ENCODE measurements at places on chromosomes 1 and 21.
A peak's percentile ranks its signal among the peaks of the same experiment; 100 is the strongest.

DNA sequence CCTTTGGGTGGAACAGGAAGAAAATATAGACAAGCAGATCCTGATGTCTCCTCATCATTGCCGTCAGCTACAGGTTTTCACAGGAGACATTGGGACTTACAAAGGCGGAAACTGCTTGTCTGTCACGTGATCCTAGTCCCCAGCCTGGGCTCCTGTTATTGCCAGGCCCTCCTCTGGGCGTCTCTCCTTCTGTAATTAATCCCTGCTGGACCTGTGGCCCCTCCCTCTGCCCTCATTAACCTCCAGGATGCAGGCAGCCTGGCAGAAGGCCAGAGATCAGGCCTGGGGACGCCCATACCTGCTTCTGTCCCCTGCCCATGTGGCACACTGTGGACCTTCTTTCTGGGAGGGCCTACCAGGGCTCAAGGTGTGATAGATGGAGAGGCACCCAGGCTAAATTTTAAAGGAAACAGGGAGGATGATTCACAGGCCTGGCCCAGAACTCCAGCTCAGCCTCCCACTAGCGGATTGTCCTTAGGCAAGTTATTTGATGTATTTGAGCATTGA lies 2.4 kb downstream of the S100A5 start:
- DNase-seq, result peak; percentile 35

DNA sequence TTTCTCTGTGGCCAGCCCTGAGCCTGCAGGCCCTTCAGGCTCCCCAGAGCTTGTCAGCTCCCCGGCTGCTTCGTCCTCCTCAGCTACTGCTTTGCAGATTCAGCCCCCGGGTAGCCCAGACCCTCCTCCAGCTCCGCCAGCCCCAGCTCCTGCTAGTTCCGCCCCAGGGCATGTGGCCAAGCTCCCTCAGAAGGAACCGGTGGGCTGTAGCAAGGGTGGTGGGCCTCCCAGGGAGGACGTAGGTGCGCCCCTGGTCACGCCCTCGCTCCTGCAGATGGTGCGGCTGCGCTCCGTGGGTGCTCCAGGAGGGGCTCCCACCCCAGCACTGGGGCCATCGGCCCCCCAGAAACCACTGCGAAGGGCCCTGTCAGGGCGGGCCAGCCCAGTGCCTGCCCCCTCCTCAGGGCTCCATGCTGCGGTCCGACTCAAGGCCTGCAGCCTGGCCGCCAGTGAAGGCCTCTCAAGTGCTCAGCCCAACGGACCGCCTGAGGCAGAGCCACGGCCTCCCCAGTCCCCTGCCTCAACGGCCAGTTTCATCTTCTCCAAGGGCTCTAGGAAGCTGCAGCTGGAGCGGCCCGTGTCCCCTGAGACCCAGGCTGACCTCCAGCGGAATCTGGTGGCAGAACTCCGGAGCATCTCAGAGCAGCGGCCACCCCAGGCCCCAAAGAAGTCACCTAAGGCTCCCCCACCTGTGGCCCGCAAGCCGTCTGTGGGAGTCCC lies 45.4 kb downstream of the YARS1 start:
- no peak for DNase-seq

- peak; percentile 20 for DNase-seq
Measured at GRCh38 chr1:22142315-22143064, 407 bp downstream of the WNT4 start.

DNA sequence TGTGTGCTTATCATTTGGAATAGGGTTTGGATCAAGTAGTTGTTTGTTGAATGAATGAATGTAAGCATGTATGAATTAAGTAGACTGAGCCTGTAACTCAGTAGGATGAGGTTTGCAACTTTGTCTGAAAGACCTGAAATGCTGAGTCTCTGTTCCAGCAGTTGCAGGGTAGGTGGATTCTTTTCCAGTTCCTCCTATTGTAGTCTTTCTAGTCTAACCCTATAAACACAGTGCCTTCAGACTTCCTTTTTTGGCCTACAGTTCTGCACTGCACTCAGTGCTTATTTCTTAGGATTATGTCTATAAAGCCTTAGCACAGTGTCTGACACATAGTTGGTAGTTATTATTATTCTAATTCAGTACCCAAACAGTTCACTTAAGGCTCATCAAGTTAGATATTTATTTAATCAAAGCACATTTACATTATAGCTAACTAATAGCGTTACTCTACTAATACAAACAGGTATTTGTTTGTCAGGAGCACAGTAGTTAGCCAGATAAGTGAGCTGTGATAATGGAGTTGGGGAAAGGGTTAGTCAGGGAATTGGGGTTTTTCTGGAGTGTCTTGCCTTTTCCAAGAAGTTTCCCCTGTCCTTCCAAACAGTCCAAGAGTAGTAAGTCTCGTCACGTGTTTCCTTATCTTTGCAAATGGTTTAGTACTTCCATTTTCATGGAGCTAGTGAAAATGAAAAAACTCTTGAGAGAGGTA lies 45.0 kb downstream of the ABCD3 start:
- no peak for DNase-seq

- DNase-seq, result no peak
Measured at GRCh38 chr21:15993951-15994350, 264.2 kb downstream of the USP25 start.

- no peak for DNase-seq
Measured at GRCh38 chr1:175015243-175015642, 8.0 kb downstream of the MRPS14 start.

DNA sequence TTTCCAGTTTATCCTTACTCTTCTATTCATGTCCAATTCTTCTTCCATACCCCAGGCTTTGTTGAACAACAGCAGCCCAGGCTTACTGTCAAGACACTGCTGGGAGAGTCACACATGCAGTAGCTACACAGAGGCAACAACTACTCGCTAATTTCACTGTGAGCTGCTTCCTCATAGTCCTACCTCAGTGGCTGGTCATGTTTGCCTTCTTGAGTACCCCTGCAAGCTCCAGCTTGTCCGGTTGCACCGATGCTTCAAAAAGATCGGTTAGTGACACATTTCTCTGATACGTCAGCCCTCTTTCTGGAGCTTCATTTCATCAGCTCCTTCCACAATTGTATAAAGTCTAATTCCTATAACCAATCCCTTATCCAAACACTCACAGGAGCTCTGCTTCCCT lies 246.7 kb upstream of the NFIA start:
- no peak for DNase-seq

GRCh38 chr1:4355839-4356238 lies 298.6 kb upstream of the AJAP1 start:
- no peak for DNase-seq

DNA sequence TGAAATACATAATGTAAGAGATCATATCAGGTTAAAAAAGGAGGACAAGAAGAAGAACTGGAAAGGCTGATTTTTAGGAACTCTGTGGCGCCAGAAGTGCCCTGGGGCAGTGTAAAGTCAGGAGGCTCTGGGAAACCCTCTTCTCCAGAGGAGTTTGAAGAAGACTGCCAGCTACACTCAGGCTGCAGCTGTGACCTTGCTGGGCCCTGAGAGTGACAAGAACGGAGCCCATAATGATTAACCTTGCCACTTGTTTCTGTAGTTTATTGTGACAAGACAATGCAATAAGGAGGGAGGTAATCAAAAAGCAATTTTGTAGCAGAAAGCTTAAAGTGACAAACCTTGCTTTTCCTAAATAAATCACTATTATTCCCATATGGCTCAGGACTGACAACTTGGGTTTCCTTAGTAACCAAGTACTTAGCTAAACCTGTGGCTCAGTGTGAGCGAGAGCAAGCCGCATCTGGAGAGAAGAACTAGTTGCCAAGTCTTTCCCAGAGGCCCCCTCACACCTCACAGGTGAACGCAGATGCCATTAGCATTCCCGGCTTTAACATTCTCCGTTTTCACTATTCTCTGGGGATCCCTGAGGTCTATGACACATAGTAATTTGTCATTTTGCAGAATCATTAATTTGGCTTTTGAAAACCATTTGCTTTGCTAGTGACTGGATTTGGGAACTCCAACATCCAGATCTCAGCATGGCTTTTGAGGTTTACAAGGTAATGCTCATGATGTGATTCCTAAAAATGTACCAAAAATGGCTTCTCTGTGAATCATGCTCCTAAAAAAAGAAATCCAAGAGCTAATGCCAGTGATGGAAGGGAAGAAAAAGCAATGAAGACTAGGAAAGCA lies 115.9 kb downstream of the OMA1 start:
- no peak for DNase-seq

DNA sequence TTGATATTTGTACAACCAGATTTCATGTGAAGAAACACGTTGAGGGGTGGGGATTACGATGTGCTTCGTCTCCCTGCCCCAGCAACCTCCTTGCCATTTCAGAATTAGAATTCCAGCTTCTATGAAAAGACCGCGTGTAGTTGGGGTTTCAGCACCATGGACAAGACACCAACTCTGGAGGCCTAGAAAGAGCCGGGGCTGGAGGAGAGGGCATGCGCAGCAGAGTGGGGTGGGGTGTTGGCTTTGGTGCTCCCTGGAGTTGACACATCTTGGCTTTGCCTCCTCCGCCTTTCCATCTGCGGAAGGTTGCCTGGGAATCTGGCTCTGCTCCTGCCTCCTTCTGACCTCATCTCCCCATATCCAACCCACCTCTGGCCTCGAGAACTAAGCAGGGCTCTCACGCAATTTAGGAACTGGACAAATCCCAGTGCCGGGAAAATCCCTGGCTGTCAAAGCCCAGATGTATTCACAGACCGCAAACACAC lies 11.8 kb downstream of the HTR6 start:
- peak; percentile 37 for DNase-seq

DNA sequence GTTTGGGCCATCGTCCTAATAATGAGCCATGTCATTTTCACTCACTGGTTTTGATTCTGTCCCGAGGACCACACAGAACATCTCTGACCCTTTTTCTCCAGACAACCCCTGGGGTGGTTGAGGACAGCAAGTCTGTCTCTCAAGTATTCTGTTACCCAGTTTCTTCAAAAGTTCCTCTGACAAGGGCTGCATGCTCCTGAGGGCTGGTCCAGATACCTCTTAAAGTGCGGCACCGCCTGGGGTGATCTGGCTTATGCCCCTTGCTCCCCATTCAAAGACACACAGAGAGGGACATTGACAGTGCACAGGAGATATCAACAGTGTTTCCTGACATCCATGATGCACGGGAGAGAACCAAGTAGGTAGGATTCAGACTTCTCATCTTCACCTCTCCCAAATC lies 132.9 kb upstream of the EDN2 start:
- no peak for DNase-seq

GRCh38 chr21:35084869-35085268 lies 35.8 kb upstream of the RUNX1 start:
- peak; percentile 46 for DNase-seq

DNA sequence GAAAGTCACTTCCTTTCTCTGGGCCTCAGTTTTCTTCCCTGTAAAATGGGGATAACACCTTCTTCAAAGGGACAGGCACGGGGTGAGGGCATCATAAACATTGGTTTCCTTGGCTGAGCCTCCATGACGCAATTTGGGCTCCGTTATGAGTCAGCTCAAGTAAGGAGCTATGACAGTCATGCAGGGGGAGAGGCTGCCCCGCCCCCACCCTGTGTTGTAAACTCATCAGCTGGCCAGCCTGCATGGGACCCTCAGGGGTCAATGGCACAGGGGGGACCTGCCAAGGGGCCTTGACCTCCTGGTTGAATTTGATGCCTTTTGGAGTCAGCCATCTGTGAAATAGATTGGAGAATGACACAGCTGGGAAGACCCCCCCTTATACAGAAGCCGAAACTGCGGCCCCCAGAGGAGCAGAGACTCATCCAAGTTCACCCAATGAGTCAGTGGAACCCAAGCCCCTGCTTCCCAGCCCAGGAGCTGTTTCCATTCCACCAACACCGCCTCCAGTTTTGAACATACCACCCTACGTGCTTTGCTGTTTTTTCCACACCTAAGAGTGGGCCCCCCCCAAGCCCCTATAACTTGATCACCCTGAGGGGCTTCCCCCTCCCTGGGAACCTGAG lies 36.8 kb upstream of the RUNX3 start:
- no peak for DNase-seq

- DNase-seq, result no peak
Measured at GRCh38 chr1:164588516-164589341, 29.7 kb downstream of the PBX1 start.

DNA sequence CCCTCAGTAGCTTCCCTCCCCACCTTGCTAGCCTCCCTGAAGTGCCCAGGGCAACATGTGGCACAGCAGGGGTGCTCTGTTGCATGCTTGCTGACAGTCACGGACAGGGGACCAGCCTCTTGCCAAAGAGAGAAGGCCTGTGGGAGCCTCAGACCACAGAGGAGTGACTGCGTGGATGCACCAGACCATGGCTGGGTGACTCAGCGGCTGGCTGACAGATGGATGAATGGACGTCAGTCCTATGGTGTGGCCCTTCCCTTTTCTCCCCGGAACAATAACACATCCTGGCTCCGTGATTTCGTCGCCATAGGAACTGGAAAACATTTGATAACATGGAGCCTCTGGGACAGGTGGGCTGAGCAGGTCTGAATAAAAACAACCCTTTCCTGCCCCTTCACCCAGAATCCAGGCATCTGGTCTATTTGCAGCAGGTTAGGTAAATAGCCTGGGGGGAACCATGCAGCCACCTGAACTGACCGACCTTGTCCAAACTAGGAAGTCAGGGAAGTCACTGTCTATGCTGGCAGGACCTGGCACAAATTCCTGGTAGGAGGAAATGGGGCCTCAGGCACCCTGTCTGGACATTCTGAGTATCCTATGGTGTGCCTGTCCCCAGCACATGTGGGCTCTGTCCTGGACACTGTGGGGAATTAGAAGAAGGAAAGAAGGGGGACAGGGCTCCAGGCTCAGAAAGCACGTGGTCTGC lies 53.3 kb downstream of the NENF start:
- peak; percentile 89 for DNase-seq

DNA sequence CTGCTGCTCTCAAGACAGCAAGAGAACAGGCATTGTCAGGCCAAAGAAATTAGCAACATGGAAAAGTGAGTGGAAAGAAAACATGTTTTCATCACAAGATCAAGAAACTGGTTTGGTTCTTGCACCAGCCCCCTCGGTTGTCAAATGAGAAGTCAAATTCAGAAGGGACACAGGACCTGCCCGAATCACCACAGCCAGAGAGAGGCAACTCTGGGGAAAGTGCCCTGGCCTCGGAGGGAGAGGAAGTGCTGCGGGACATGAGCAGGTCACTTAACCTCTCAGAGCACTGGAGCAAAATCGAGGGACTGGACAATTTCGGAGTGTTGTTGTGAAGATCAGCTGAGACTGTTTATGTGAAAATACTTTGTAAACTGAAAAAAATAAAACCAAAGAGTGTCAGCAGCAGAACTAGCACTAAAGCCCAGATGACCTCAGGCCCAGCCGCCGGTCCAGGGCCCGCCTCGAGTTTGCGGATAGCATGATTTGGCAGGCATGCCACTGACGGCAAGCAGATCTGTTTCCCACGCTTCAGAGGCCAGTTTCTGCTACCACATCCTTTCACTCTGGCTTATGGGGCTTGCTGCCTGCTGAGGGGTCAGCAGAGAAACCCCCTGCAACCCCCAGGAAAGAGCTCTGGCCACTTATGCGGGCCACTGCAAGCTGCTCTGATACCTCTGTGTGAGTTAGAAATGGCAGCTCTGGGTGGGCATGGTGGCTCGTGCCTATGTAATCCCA lies 32.1 kb downstream of the CD247 start:
- no peak for DNase-seq
